ENCODE measurements at places on chromosomes 16 and 17. TPM values are rescaled to one million over a fixed set of nuclear protein-coding genes. Genes with fewer than 3 reads are reported as not detected.

- no peaks in the 10 kb centered on the region for H3K27me3 ChIP-seq
- DNase-seq: no peak
- H3K4me1 ChIP-seq: peaks cover 37% of the 10 kb centered on the region
- H3K36me3 ChIP-seq: no peaks in the 10 kb centered on the region
- H3K4me3 ChIP-seq: peak overlapping the region; percentile 94
Observed at GRCh38 chr17:63840591-63841349, 1.7 kb downstream of the SMARCD2 start.

DNA sequence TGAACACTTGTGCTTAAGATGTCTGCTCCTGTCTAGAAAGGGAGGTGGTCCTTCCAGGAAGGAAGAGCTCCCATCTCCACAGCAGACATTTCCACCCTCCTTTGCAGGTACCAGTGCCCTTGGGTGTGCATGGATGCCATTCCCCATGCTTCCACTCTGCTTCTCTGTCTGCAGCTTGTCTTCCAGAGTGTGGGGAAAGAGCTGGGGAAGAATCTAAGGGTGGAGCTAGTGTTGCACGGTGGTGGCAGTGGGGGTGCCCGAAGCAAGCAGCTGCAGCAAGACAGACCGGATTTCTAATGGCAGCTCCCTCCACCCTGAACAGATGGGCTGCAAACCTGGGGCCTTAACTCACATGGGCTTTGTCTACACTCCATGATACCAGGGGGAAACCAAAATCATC is 22.6 kb upstream of the HOXB13 start:
- no peaks in the 10 kb centered on the region for H3K36me3 ChIP-seq
- no peak overlapping the region for H3K27ac ChIP-seq
- DNase-seq: no peak

GRCh38 chr17:20267459-20267842 is 199.9 kb downstream of the LGALS9B start:
- H3K27me3 ChIP-seq: no peaks in the 10 kb centered on the region
- no peaks in the 10 kb centered on the region for H3K4me1 ChIP-seq
- H3K27ac ChIP-seq: no peak overlapping the region
- H3K4me3 ChIP-seq: no peak overlapping the region

- H3K27ac ChIP-seq: no peak overlapping the region
- no peaks in the 10 kb centered on the region for H3K36me3 ChIP-seq
- H3K4me1 ChIP-seq: no peaks in the 10 kb centered on the region
- no peak for DNase-seq
Observed at GRCh38 chr17:71304498-71305158, 816.2 kb upstream of the SOX9 start.

DNA sequence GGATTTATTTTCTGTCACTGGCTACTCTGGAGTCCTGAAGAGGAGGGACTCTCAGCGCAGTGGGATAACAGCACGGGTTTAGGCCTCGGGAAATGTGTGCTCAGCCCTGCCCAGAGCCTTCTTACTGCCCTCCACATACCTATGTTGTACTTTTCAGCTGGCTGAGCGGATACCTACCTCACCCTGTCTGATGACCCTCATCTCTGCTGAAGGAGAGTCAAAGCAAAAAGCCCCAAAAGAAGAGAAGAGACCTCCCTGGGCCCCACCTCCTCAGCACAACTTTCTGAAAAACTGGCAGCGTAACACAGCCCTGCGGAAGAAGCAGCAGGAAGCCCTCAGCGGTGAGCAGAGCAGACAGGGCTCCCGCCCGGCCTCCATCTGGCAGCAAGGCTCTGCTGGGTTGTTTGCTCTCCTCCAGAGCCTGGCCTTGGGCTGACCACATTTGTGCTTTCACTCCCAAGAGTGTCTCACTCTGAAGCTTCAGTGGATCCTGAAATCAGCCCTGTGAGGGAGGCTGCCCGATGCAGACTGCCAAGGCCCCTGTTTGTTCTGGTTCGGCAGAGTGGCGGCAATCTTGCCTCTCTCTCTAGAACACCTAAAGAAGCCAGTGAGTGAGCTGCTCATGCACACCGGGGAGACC is 10.3 kb downstream of the MYCBPAP start:
- no peaks in the 10 kb centered on the region for H3K36me3 ChIP-seq
- H3K27ac ChIP-seq: peak overlapping the region; percentile 56
- no peak overlapping the region for H3K4me3 ChIP-seq
- peak; percentile 65 for DNase-seq
- no peaks in the 10 kb centered on the region for H3K4me1 ChIP-seq

DNA sequence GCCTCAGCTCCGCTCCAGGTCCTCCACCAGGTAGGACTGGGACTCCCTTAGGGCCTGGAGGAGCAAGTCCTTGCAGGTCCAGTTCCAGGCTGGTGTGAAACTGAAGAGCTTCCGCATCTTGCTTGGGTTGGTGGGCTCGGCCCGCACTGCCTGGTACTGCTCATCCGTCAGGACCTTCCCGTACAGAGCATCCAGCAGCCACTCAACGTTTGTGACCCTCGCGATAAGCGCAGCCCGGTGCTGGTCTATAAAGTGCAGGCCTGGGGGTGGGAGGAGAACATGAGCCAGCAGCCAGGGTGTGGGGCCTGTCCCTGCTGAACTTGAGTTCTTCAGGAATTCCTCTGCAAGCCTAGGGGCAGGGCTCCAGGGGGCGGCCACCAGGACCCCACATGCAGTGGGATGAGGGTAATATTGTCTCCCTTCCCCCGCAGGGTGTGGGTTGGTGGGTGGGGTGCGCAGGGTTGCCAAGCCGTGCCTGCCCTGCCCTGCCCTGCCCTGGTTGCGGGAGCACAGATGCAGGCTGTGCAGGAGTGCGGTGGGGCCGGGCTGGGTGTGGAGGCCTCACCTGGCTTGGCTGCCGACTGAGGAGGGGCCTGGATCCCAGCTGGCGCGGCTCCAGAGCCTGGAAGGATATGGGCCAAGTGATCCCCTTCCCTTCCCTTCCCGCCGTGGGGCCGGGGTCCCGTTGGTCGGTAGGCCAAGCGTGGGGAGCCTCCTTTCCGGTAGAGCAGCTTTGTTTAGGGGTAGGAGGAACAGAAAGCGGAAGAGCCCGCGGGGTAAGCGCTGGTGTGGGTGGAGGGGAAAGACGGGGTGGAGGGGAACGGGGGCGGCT is 762 bp downstream of the PYCARD start:
- peak overlapping the region; percentile 74 for H3K4me3 ChIP-seq
- H3K36me3 ChIP-seq: no peaks in the 10 kb centered on the region
- no peaks in the 10 kb centered on the region for H3K27me3 ChIP-seq
- no peak for DNase-seq
- peak overlapping the region; percentile 79 for H3K27ac ChIP-seq

GRCh38 chr16:84625556-84625955 is 7.7 kb upstream of the COTL1 start:
- no peaks in the 10 kb centered on the region for H3K4me1 ChIP-seq
- no peak for DNase-seq
- H3K36me3 ChIP-seq: no peaks in the 10 kb centered on the region
- no peak overlapping the region for H3K4me3 ChIP-seq
- H3K27ac ChIP-seq: no peak overlapping the region

DNA sequence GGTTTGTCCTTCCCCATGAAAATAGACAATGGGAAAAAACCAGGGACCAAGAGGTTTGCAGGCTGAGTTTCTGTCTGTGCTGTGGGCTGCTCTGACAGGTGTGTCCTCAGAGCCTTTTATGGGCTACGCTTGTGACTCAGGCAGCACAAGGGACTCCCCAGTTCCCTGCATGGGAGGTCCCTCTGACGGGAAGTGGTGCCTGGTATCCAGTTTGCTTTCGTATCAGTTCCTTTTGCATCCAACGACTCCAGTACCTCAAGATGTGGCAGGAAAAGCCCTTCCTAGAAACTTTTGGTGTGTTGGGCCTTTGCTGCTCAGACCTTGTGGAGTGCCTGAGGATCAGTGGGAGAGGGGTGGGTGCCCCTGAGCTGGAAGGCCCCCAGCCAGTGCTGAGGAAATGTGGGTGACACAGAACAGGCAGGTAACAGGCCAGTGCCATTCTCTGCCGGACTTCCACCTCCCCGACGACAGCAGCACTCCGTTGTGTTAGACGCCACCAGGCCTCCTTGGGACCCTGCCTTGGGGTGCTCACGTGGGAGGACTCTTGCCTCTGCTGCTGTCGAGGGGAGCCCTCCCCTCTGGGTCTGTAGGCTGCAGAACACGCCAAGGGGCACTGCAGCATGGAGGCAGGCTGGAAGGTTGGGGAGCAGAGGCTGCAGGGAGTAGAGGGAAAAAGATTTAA is 38.4 kb upstream of the IRF8 start:
- no peak overlapping the region for H3K4me3 ChIP-seq
- DNase-seq: no peak
- peaks cover 31% of the 10 kb centered on the region for H3K27me3 ChIP-seq

- H3K4me1 ChIP-seq: no peaks in the 10 kb centered on the region
- H3K36me3 ChIP-seq: no peaks in the 10 kb centered on the region
- H3K27ac ChIP-seq: peak overlapping the region; percentile 20
- no peak overlapping the region for H3K4me3 ChIP-seq
- H3K27me3 ChIP-seq: no peaks in the 10 kb centered on the region
Observed at GRCh38 chr17:47315451-47316266, 8.1 kb upstream of the EFCAB13 start.

GRCh38 chr16:58339452-58339981 is 44.7 kb upstream of the PRSS54 start:
- H3K27me3 ChIP-seq: no peaks in the 10 kb centered on the region
- H3K36me3 ChIP-seq: no peaks in the 10 kb centered on the region
- no peak overlapping the region for H3K27ac ChIP-seq
- H3K4me3 ChIP-seq: no peak overlapping the region
- DNase-seq: no peak

- no peaks in the 10 kb centered on the region for H3K27me3 ChIP-seq
- no peak for DNase-seq
- H3K4me1 ChIP-seq: no peaks in the 10 kb centered on the region
- no peak overlapping the region for H3K4me3 ChIP-seq
- no peaks in the 10 kb centered on the region for H3K36me3 ChIP-seq
Observed at GRCh38 chr17:3036800-3037199, 26.6 kb downstream of the OR1D5 start.

GRCh38 chr17:36198831-36199465 is 2.4 kb upstream of the CCL3L1 start:
- H3K36me3 ChIP-seq: no peaks in the 10 kb centered on the region
- H3K4me3 ChIP-seq: no peak overlapping the region
- H3K27ac ChIP-seq: no peak overlapping the region

DNA sequence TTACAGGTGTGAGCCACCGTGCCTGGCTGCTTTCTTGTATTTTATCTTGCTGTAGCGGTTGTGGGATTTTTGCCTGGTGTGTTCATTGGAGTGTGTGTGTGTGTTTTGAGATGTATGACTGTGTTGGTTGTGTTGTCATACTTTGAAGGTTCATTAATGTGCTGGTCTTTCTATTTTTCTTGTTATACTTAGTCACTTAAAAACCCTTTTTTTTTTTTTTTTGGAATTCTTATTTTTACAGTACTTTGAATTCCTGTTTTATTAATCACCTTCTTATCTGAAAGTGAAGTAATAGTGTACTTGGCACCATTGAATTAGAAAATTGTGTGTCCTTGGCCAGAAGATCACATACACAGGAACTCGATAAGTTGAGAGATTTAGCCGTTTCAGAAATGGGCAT is 30.2 kb downstream of the TENT4B start:
- no peak overlapping the region for H3K4me3 ChIP-seq
- no peaks in the 10 kb centered on the region for H3K27me3 ChIP-seq
- peaks cover under 1% of the 10 kb centered on the region for H3K4me1 ChIP-seq
- no peaks in the 10 kb centered on the region for H3K36me3 ChIP-seq

GRCh38 chr16:30615358-30616091 is 5.3 kb upstream of the ZNF689 start:
- peak; percentile 79 for DNase-seq
- no peaks in the 10 kb centered on the region for H3K4me1 ChIP-seq
- H3K36me3 ChIP-seq: no peaks in the 10 kb centered on the region
- H3K4me3 ChIP-seq: no peak overlapping the region
- H3K27me3 ChIP-seq: no peaks in the 10 kb centered on the region

DNA sequence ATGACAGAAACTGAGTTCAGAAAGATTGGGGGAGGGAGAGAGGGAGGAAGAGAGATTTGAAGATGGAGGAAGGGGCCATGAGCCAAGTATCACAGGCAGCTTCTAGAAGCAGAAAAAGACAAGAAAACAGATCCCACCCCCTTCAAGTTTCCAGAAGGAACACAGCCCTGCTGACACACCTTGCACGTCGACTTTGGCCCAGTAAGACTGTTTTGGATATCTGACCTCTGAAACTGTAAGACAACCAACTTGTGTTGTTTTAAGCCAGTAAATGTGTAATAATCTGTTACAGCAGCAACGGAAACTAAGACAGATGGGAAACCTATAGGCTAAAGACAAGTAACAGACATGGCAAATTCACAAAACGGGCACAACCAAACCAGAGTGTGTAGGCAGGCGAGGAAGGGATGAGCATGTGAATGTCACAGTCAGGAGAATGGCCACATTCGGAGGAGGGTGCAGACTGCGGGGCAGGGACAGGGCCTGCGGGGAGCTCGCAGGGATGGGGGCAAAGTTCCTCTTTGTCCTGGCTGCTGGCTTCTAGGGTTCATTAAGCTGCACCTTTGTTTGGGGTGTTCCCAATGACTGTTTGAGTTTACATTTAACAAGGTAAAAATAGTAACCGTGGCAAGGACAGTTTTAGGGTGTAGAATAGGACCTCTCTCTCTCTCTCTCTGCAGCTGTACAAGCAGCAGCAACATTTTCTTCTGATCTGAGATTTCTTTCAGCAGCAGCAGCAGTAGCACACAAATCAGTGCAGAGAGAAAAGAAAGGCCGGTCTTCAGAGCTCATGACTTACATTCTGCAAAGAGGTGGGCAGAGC is 18.3 kb upstream of the ATP2C2 start:
- H3K4me3 ChIP-seq: no peak overlapping the region
- H3K36me3 ChIP-seq: no peaks in the 10 kb centered on the region
- H3K27ac ChIP-seq: no peak overlapping the region
- no peaks in the 10 kb centered on the region for H3K27me3 ChIP-seq

DNA sequence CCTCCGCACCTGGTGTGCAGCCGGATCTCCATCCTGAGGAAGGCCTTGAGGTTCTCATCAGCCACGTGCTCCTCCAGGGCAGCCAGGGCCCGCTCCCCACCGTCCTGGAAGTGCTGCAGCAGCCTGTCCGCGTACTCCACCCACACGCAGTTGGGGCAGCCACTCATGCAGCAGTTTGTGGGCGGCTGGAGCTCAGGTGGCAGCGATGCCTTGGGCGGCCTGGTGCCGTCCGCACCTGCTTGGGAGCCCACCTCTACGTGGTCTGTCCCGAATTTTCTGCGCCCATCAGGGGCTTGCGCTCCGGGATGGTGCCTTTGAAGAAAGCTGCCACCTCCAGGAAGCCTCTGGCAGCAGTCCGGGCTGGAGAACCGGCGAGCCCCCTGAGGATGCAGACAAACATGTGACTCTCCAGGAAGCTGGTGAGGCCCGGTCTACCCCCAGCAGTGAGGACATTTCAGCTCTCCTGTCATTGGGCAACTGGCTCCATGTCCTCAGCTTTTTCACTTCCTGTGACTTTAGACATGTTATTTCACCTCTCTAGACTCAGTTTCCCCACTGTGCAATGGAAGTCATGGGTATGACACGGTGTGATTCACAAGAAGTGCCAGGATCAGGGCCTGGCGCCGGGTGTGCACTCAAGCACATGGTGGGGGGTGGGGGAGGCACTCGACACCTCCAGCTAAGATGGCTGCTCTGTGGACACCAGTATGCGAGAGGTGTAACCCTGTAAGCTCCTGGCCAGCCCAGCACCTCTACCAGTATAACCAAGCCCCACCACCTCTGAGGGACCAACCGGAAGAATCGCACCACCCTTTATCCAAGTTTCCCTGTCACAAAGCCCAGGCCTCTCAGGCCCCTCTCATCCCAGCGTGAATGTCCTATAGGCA is 957 bp downstream of the OXLD1 start:
- H3K4me1 ChIP-seq: no peaks in the 10 kb centered on the region
- no peaks in the 10 kb centered on the region for H3K27me3 ChIP-seq
- peak overlapping the region; percentile 91 for H3K27ac ChIP-seq
- no peak for DNase-seq
- H3K4me3 ChIP-seq: peak overlapping the region; percentile 98

Gene PPL
- 97.5 TPM for total RNA-seq

Gene KCNJ18
- not detected for total RNA-seq

Gene TIMM22
- 10.8 TPM for total RNA-seq

Gene KRT222
- total RNA-seq: 1.3 TPM

Gene NPB
- not detected for total RNA-seq

Gene CLEC19A
- not detected for total RNA-seq
